T follicular helper cell (primary cell): ENCODE measurements at places on chromosomes 1 and 21.
A peak's percentile ranks its signal among the peaks of the same experiment; 100 is the strongest.

DNA sequence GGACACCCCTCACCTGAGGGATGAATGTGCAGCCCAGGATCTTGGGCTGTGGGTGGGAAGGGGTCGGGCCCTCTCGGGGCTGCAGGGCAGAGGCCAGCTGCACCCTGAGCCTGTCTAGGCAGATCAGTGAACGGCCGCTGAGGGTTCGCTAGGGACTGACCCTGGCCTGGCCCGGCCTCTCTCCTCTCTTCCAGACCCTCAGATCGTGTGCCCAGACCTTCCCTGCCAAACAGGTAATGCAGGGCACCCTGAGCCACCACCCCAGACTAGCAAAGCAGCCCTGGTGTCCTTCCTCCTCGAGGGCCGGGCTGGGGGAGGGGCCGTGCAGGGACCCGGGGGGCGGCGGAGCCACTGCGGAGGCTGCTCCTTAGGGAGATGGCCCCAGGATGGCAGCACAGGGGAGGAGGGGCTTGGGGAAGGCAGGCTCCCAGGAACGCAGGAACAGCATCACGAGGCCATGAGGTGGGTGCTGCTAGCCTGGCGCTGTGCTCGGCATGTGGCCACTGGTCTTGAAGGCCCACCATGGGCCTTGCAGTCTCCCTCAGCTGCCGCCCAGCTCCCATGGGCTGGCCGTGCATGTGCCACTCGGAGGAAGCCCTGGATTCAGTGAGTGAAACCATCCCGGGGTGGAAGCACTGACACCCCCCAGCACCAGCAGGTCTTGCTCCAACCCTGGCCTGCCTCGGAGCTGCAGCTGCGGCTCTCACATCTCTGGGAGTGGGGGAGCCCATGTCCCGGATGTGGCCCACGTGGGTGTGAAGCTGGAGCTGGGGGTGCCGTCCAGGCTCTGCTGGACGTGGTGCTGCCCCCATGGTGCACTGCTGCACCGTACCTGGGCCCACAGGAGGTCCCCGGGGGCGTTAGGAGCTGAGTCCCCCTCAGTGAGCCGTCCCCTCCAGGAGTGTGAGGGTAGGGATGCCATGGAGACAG is 28.7 kb downstream of the COL6A2 start:
- DNase-seq, result no peak

GRCh38 chr1:62273953-62274352 is 45.3 kb downstream of the KANK4 start:
- DNase-seq, result no peak

DNA sequence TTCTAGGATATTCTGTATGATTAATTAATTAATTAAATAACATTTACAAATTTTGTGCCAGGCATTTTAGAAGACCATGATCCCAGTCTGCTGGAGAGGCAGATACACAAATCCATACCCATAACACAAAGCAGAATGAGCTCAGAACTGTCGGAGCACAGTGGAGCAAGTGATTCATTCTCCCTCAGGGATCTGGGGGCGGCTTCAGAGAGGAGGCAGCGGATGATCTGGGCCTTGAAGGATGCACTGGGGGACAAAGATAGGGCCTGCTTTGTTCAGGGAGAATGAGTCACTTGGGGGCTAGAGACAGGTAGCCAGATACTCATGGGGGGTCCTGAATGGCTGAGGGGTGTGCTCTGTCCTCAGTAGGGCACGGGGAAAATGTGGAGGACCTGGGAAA is 50.9 kb upstream of the TRABD2B start:
- no peak for DNase-seq

- DNase-seq, result no peak
Observed at GRCh38 chr1:216015116-216015515, 408.1 kb downstream of the USH2A start.

DNA sequence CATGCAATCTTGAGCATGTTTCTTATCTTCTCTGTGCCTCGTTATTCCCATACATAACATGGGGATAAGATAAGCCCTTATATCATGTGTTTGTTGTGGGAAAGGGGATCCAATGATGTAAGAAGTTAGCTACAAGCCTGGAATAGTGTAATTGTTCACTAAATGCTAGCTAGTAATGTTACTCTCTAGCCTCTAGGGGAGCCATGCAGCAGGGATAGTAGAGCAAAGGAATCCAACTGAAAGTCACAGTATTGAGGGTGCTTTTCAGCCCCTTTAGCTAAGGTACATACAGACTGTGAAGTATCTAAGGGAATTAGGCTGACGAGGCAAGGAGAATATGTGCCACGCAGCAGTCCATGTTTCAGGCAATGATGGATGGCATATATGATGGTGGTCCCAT is 46.9 kb downstream of the IL23R start:
- DNase-seq, result no peak

DNA sequence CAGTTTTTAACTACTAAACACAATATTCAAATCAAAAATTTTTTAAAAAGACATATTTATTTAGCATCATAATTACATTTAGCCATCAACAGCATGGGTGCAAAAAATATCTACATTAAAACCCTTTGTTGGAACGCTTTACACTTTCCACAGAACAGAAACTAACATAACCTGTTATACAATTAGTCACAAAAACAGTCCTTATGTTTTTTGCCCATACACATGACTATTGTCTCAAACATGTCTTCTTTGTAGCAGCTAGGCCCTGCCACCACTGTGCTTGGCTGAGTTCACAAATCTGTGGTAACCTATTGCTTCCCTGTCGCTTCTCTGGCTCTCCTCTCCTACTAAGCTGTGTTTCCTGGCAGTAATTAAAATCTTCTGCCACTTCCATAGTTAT is 1350.0 kb upstream of the ADGRL2 start:
- DNase-seq, result no peak

- no peak for DNase-seq
Observed at GRCh38 chr1:205961991-205962820, 18.9 kb upstream of the SLC26A9 start.

GRCh38 chr1:6495540-6496364 is 4.3 kb upstream of the PLEKHG5 start:
- no peak for DNase-seq

DNA sequence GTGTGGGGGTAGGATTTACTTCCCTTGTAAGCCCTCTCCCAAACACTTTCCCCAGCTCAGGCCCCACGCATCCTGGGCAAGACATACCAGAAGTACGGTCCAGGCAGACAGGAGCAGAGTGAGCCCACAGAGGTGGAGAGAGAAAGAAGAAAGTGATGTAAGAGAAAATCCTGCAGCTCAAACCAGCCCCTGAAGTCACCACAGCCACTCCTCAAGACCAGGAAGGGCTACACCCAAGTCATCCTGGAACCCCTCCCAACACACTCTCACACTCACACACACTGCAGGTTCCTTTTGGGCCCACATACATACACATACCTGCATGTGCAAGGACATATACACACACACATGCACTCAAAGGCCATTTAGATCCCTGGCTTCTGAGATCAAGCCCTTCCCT is 106.8 kb downstream of the SYT2 start:
- no peak for DNase-seq

DNA sequence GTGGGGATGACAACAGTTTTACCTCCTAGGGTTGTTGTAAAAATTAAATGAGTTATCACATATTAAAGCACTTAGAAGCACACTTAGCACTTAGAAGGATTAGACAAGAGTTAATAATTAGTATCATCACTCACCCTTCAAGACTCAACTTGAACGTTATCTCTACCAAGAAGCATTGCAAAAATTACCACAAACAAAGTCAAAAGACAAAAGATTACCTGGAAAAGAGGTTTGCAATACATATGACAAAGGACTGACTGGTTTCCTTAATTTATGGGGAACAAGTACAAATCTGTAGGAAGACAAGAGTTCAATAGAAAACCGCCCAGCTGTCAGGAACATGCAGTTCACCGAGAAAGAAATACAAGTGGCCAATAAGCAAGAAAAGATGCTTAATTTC is 93.3 kb upstream of the ATP1A1 start:
- DNase-seq, result no peak

DNA sequence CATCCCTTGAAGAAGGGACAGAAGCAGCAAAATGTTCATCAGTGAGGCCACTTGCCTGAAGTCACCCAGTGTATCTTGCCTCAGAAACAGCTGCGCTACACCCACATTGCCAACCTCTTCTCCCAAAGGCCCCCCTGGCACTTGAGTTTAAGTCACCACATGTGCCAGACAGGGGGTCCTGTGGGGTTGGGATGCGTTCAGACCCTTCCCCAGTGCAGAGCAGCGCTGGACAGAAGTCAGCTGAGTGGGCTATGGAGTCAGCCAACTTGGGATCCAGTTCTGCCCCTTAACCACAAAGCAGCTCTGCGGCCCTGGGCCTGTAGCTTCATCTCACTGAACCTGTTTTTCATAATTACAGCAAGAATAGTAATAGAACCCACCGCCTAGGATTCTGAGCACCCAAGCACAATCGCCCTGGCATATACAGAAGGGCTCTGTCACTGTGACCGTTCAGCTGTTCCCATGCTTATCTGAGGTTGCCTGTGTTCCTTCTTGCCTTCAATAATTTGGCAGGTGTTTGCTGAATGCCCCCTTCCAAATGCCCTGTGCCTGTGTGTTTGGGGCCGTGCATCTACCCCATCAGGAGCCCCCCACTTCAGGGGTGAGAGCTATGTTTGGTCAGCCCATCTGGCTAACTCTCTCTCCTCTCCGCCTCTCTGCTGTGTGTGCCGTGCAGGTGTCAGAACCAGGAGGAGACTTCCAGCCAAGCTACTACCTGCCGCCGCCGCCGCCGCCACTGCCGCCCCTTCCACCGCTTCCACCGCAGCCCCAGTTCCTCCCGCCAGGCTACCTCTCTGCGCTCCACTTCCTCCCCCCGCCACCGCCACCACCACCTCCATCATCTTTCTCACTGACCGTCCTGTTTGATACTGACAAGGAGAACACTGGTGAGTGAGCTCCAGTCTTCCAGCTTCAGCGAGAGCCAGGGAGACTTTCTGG is 5.0 kb downstream of the DMRTB1 start:
- no peak for DNase-seq

DNA sequence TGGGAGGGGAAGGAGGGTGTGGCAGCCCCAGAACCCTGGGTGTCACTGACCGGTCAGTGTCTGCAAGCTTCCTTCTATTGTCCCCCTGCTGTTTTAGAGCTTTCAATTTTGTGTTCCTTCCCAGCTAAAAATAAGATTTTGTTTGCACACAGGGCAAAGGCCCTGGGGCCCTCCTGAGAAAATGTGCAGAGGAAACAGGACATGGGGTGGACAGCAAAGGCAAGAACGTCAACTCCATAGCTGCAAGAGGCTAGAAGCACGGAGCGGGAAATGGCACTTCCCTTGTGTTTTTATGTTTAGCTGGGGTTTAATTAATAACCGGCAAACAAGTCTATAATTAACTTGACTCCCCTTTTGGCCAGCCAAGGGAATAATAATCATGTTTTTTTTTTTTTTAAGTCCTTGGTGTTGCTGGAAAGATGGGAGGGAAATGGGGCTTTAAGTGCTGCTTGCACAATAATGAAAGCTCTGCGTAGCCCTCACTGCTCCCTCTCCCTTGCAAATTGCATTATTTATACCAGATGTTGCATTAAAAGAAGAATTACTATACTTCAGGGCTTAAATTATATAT is 261.4 kb upstream of the USP24 start:
- no peak for DNase-seq

DNA sequence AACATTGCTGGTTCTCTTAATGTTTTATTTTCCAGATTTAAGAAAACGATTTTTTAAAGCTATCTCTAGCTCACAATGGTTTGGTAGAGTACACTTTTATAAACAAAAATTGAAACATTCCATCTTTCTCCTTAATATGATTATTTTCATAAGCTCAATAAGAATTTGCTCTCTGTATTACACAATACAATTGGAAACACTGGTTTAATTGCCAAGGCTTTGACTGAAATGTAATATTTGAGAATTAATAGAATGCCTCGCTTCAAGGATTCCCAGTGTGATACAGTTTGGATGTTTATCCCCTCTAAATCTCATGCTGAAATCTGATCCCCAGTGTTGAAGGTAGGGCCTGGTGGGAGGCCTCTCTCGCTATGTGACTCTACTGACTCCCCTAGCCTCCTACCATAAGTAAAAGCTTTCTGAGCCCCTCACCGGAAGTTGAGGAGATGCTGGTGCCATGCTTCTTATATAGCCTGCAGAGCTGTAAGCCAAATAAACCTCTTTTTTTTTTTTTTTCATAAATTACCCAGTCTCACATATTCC is 67.4 kb downstream of the DDAH1 start:
- DNase-seq, result no peak

- no peak for DNase-seq
Observed at GRCh38 chr1:57831624-57832023, 407.8 kb upstream of the DAB1 start.

DNA sequence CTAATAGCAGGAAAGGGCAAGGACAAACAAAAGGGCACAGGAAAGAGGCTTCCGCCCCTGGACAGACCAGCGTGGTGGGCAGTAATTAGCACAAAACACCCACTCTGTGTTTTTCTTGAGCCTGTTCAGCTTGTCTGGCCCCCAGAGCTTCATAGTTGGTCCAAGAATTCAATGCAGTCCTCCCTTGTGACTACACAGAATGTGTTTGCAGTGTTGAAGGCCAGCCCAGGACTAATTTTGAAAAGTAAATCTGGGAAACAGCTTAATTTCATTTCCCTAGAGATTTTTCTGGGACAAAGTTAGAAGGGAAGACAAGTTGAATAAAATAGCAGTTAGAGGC is 49.2 kb upstream of the LMO4 start:
- no peak for DNase-seq

GRCh38 chr1:156136970-156137483 is 16.4 kb upstream of the SEMA4A start:
- DNase-seq, result no peak

GRCh38 chr1:51863384-51863783 is 15.1 kb downstream of the NRDC start:
- no peak for DNase-seq

DNA sequence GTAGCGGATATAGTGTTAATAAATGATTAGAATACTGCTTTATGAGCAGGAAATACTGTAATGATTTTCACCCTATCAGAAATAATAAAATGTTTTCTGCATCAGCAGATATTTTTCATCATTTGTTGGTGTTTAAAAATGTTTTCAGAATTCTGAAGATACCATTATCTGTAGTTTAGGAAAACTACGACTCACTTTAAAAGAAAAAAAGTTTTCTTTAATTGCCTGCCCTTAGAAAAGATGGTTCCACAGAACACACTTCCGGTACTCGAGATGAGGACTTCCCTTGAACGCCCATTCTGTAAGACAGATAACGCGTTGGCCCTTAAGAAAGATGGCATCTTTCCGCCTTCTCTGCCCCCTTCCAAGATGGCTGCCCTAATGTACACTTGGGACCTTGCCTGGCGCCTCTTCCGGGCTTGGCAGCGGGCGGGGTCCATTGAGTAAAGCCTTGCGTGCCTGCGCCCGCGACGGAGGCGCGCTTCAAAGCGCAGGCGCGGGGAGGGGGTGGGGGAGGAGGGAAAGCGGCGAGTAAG is at the start of gene SZRD1:
TSS of gene SZRD1 (plus strand) at position 521 of the 536 bp plus-strand sequence. CDS start 16 bp downstream, outside the sequence.
- peak; percentile 93 for DNase-seq

- no peak for DNase-seq
Observed at GRCh38 chr1:213457186-213457585, 406.1 kb downstream of the RPS6KC1 start.

- DNase-seq, result peak; percentile 7
Observed at GRCh38 chr1:151612501-151613281, 841 bp downstream of the SNX27 start.

GRCh38 chr1:109917768-109918606 is 7.3 kb downstream of the CSF1 start:
- no peak for DNase-seq

- DNase-seq, result no peak
Observed at GRCh38 chr1:223144431-223144830, 1.4 kb upstream of the TLR5 start.
